ENCODE measurements at places on chromosomes 5 and 9. TPM values are rescaled to one million over a fixed set of nuclear protein-coding genes. Genes with fewer than 3 reads are reported as not detected.

The GRM6 gene
- not detected for total RNA-seq

The HARS2 gene
- total RNA-seq: 30.1 TPM

The INVS gene
- total RNA-seq: 45.4 TPM

The CER1 gene
- not detected for total RNA-seq

The CCNO gene
- total RNA-seq: not detected

The FBP2 gene
- not detected for total RNA-seq

The ACOT12 gene
- 2.0 TPM for total RNA-seq

The CAMK2A gene
- 0.77 TPM for total RNA-seq

The CDHR2 gene
- total RNA-seq: under 0.01 TPM

The CDKN2B gene
- total RNA-seq: 44.9 TPM

The PDE6A gene
- total RNA-seq: under 0.01 TPM

The PLAC8L1 gene
- total RNA-seq: not detected

The DOCK2 gene
- total RNA-seq: 3.6 TPM

The CCIN gene
- total RNA-seq: 1.3 TPM

The TAL2 gene
- total RNA-seq: not detected

The HACD4 gene
- total RNA-seq: 12.3 TPM

The ITGA2 gene
- total RNA-seq: 50.1 TPM

The TLX3 gene
- total RNA-seq: not detected

The PCDHB6 gene
- 0.26 TPM for total RNA-seq

The PCDHA12 gene
- total RNA-seq: 0.50 TPM

The LCN15 gene
- total RNA-seq: not detected
